ENCODE measurements at places on chromosomes 4 and X.

DNA sequence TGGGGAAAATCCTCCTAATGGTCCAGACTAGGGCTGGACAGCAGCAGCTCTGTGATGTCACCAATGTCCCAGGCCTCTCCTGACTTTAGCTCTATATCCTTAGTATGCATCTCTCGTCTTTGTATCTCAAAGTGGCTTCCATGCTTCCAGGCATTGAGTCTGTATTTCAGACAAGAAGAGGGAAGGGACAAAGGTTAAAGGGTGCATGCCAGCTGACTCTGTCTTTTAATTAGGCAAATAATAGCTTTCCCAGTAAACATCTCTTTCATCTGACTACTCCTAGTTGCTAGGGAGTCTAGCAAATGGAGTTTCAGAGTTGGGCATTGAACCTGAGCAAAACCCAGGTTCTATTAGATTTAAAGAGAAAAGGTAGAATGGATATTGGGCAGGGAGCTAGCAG lies 5.4 kb downstream of the FAM47E start:
- DNase-seq, result no peak

- no peak for DNase-seq
These were observed 16.6 kb downstream of the JAKMIP1 start for GRCh38 chr4:6183740-6184139.

- DNase-seq, result peak; percentile 49
These were observed 752 bp downstream of the FRAS1 start for GRCh38 chr4:78057600-78058550.

GRCh38 chr4:120561648-120562047 lies 360.9 kb downstream of the PRDM5 start:
- DNase-seq, result no peak

DNA sequence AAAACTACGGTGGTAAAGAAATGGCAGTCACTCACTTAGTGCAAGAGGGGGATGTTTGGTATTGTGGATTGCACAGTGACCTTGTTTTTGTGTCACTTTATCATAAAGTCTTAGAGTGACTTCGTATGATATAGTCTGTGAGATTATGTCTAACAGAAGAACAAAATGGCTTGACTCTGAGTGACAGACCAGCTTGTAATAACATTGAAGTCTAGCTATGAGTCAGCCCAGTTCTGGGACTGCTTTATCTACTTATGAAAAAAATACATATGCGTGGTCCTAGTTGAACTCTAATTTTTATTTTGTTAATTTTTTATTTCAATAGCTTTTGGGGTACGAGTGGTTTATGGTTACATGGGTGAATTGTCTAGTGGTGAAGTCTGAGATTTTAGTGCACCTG lies 20.0 kb downstream of the DCLK2 start:
- DNase-seq, result no peak

- DNase-seq, result no peak
These were observed 33.4 kb upstream of the SFRP2 start for GRCh38 chr4:153822316-153822715.

GRCh38 chrX:1535241-1536041 lies 1.5 kb downstream of the P2RY8 start:
- DNase-seq, result peak; percentile 82

- no peak for DNase-seq
These were observed 121.6 kb upstream of the FAT1 start for GRCh38 chr4:186845137-186845842.
